ENCODE measurements at places on chromosomes 5 and 9.

GRCh38 chr5:176157656-176158055 is 80.6 kb upstream of the SIMC1 start:
- no peak for DNase-seq

DNA sequence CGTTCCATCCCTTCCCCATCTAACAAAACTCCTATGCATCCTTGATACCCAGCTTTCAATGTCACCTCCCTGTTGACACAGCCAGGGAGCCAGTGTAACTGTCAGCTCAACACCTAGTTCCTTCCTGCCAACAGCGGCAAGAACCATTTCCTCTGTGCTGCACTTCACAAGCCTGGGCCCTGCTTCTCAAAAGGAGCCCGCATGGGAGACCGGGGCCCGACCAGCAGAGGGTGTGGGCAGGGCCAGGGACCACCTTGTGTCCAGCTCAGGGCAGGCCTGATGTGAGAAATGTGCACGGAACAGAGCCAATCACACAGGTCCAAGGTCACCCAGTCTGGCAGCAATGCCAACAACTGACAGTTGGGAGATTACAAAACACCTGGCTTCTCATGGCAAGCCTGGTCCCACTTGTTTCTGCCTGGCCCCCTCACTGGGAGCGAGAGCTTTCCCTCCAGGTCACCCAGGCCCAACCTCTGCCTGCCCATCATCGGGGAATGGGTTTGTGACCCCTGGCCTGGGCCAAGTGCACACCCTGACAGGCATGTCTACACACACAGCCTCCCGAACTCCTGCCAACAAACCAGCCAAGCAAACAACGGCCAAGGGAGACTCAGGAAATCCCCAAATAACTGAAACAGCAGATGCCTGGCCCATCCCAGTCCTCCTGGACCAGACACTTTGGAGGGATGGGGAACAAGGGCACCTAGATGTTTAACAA is 3.1 kb downstream of the RNF44 start:
- DNase-seq: no peak

- no peak for DNase-seq
Observed at GRCh38 chr5:33364406-33364805, 76.4 kb upstream of the TARS1 start.

- no peak for DNase-seq
Observed at GRCh38 chr5:52710310-52710971, 77.3 kb upstream of the ITGA1 start.

DNA sequence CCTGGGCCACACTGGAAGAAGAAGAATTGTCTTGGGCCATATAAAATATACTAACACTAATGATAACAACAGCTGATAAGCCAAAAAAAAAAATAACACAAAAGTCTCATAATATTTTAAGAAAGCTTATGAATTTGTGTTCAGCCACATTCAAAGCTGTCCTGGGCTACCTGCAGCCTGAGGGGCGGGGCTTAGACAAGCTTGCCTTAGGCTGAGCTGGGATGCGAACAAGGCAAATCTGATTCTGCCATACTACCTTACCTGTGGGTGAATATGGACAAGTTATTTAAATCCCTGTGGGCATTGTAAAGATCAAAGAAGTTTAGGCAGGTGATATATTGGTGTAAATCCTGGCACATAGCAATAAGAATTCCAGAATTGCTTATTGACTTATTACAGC is 212.3 kb upstream of the ATP10B start:
- no peak for DNase-seq

- DNase-seq: no peak
Observed at GRCh38 chr5:147748590-147748989, 33.9 kb downstream of the JAKMIP2 start.

GRCh38 chr5:173235499-173236394 is 741 bp upstream of the NKX2-5 start:
- DNase-seq: no peak

- DNase-seq: no peak
Observed at GRCh38 chr5:962801-963200, 45.8 kb upstream of the NKD2 start.

GRCh38 chr9:33809506-33809905 is 7.5 kb upstream of the UBE2R2 start:
- DNase-seq: no peak

- peak; percentile 34 for DNase-seq
Observed at GRCh38 chr5:761854-762710, 22.4 kb downstream of the ZDHHC11B start.

GRCh38 chr5:135156337-135156714 is 122.3 kb upstream of the PITX1 start:
- no peak for DNase-seq

- no peak for DNase-seq
Observed at GRCh38 chr9:100856238-100856637, 172.3 kb upstream of the PLPPR1 start.

GRCh38 chr5:93717162-93717561 is 24.2 kb downstream of the POU5F2 start:
- peak; percentile 35 for DNase-seq

- no peak for DNase-seq
Observed at GRCh38 chr5:65073250-65073661, 304.5 kb downstream of the CWC27 start.

GRCh38 chr5:1322036-1322900 is 22.6 kb downstream of the CLPTM1L start:
- DNase-seq: no peak

- no peak for DNase-seq
Observed at GRCh38 chr9:131270171-131271015, 5.9 kb downstream of the FAM78A start.

DNA sequence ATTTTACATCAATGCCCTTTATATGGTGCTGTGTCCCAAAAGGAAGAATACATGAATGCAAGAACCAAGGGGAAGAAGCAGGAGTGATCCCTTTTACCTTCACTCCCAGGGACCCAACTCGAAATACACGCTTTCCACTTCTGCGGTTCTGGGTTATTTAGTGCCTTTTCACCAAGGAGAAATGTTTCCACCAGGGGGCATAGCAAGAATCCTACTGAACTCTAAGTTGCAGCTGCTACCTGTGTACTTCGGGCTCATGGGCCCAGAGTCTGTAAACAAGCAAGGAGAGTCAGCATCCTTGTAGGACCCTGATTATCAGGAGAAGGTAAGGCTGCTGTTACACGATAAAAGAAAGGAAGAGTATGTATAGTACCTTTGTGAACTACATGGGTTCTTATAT is 45.7 kb downstream of the DPYSL3 start:
- DNase-seq: peak; percentile 8

- DNase-seq: peak; percentile 88
Observed at GRCh38 chr9:110256380-110257096, at the start of gene TXN. TXN (minus strand) TSS chr9:110256507; CDS start chr9:110256435, 72 bp downstream.

GRCh38 chr9:1995084-1995483 is 20.1 kb upstream of the SMARCA2 start:
- no peak for DNase-seq

GRCh38 chr5:68353605-68354004 is 138.0 kb downstream of the PIK3R1 start:
- DNase-seq: no peak

DNA sequence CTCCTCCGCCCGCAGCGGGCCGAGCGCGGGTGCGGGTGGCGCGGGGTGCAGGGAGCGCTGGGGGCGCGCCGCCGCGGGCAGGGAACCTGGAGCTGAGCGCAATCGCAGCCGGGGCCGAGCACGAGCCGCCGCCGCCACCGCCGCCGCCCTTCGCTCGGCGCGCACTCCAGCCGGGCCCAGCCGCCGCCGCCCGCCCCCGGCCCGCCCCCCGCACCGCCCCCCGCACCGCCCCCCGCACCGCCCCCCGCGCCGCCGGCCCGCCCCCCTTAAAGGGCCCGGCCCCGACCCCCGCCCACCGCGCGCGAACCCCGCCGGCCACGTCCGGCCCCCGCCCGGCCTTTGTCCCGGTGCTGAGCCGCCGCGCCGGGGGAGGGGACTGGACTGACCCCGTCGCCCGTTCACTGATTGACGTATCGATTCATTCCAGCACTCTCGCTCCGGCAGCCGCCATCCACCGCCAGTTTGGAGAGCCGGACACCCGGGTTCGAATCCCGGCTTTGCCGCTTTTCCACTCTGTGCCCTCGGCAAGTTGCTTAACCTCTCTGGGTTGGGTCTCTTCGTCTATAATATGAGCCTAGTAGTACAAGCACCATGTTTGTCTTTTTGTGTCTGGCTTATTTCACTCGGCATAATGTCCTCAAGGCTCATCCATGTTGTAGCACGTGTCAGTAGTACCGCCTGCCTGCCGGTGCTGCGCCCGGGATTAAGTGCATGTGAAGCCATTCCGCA is at the start of gene SH3PXD2B:
Gene SH3PXD2B, minus strand, starts transcription at position 168 of the 729 bp plus-strand sequence. CDS start 173 bp downstream, outside the sequence.
- peak; percentile 62 for DNase-seq

GRCh38 chr5:172788771-172789686 is 18.0 kb upstream of the DUSP1 start:
- no peak for DNase-seq

DNA sequence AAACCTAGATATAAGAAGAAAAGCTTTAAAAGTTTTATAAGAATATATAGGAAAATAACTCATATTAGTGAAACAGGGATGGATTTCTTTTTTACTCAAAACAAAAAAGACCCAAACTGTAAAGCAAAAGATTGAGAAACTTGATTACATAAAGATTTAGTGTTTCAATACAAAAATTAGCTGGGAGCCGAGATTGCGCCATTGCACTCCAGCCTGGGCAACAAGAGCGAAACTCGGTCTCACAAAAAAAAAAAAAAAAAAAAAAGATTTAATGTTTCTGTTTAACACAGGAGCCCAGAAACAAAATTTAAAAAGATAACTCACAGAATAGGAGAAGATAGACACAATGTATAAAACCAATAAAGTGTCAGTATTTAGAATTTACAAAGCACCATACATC is 45.2 kb downstream of the CDC14B start:
- DNase-seq: no peak

DNA sequence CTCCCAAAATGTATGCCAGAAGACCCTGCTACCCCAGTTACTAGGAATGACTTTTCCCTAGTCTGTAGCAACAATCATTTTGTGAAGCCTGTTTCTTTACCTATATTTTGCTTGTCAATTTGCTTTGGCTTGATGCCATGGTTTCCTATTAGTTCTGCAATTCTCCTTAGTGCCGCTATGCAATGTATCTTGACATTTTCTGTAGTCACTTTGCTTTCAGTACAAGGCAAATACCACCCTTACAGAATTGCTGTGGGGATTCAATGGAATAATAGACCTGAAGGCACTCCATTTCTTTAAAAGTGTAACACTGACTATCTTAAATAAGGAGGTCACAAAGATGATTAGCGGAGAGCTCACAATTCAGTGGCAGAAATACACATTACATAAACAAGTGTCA is 291.1 kb downstream of the NR2F1-AS1 start:
- DNase-seq: peak; percentile 6

DNA sequence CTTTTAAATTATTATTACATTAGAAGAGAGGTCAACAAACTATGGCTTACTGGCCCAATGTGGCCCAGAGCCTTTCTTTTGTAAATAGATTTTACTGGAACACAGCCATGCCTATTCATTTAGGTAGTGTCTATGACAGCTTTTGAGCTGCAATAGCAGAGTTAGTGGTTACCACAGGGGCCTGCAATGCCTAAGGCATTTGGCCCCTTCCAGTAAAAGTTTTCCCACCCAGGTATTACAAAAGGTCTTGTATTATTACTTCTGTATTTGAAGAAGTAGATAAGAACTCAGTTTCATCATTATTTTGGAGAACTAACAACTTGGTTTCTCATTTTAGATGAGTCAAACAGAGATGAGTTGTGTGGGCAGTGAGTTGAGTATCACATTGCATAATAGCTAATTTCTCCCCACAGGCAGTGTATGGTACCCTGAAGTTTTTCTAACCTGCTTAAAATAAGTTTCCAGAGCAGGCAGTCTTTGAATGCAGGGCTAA is 9.5 kb downstream of the MTRR start:
- DNase-seq: no peak

DNA sequence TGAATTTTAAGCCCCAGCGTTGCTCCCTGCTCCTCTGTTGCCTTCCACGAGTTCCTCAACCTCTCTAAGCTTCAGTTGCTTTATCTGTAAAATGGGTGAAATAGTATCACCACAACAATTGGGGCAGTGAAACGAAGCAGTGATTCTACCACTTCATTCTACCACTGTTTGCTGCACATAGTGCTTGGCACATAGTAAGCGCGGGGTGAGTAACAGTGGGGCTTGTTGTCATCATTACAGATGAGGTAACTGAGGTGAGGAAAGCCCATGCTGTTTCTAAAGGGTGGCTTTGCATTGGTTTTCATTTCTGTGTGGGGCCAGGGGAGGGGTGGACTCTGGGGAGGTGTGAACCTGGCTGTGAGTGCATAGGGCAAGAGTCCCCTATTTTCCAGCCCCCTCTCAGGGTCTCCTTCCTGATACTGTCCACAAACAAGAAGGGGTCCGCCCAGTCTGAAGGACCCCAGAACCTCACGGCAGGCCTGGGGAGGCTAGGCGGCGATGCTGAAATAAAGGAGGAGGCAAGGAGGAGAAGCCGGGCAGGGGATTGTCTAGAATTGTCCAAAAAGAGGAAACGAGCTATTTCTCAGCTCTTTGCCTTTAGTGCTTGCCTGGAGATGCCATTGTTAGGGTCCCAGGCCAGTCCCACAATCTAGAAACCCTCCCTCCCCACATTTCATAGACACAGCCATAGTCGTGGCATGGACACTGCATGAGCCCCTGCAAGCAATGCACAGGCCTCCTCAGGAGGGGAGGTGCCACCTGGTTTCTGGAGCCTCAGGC is 65.6 kb downstream of the IL6ST start:
- no peak for DNase-seq

DNA sequence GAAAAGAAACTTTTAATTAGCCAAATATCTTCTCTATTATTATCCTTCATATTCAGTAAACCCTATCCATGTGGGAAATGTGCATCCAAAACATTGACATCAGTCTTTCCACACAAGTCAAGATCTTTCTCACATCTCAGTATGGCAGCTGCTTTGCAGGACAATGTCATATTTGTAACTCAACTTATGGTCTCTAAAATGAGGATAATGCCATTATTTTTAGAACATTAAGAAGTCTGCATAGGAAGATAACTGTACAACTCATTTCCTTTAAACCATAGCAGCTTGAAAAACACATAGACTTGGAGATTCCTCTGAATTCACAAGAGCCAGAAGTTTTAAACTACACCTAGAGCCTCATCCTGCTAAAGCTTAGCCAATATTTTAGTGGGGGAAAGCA is 43.7 kb downstream of the MCTP1 start:
- DNase-seq: no peak

- DNase-seq: no peak
Observed at GRCh38 chr9:108903420-108904103, 30.4 kb downstream of the ELP1 start.

DNA sequence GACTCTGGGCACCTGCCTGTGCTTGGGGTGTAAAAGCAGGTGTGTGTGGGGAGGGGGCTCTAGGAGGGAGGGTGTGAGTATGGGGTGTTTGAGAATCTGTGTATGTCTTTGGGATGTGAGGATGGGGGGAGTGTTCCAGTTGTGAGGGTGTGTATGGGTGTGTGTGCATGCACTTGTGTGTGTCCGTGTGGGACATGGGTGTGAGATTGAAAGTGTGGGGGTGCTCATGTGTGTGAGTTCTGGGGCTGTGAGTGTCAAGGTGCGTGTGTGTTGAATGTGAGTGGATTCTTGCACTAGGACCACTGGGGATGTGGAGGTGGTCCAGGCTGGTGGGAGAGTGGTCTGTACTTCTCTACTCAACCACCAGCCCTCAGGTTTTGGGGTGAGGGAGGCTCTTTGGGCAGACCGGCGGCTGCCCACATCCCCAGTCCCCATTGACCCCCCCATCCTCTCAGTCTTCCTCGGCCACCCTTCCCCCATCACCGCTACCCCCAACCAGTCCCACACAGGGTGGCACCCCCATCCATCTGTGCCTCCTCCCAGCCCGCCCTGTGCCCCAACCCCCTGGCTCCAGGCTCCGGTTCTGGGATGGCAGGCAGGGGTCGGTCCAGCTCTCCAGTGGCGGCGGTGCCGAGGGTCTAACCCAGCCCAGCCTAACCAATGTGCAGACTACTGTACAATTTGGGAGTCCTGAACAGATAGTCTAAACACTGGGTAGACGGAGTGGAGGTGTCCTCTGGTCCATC is 31.5 kb downstream of the GOLGA2 start:
- DNase-seq: no peak
